ENCODE measurements at places on chromosomes 5 and 9. TPM values are rescaled to one million over a fixed set of nuclear protein-coding genes. Genes with fewer than 3 reads are reported as not detected.

DNA sequence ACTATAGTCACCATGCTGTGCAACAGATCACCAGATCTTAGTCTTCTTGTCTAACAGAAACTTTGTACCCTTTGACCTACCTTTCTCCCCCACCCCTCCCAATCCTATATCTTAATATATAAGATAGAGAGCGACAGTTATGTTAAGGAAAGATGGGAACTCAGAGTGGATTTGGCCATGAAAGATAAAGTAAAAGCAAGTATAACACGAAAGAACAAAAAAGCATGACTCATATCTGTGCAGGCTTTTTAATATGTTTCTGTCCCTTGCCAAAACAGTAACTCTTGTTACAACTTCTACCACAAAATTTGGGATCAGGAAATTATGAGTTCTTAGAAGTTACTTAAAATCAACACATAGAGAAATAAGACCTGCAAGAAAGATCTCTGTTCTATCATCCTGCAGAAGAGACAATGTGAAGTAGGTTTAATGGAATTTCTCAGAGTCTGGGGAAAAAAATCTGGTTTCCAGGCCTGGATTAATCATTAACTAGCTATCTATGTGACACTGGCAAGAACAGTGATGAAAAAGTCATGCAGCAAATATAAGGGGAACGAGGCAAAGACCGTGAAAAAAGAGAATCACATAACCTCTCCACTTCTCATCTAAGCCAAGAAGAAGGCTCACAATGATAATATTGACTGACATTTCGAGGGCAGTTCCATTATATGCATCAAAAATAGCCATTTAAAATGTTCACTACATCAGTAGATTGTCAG lies 18.6 kb downstream of the BAAT start:
- no peak for DNase-seq

GRCh38 chr5:123976379-123977033 lies 464.5 kb downstream of the CSNK1G3 start:
- no peak for DNase-seq

DNA sequence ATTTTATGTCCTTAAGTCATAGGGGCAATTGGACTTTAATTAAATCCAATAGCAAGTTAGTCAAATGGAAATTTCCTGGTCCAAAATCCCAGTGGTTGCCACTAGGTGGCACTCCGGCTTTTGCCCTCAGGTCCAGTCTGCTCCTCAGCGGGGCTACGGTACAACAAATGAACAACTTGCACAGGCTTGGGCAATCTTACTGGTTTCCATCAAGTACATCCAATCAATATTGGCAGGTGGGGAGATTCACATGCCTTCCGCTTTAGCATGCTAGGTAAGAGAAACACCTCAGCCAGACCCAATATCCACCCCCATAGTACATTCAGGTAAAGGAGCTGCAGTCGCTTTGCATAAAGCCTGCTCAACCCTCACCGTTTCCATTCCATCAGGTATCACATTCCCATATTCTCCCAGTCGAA lies 6.3 kb upstream of the MXD3 start:
- peak; percentile 88 for DNase-seq

DNA sequence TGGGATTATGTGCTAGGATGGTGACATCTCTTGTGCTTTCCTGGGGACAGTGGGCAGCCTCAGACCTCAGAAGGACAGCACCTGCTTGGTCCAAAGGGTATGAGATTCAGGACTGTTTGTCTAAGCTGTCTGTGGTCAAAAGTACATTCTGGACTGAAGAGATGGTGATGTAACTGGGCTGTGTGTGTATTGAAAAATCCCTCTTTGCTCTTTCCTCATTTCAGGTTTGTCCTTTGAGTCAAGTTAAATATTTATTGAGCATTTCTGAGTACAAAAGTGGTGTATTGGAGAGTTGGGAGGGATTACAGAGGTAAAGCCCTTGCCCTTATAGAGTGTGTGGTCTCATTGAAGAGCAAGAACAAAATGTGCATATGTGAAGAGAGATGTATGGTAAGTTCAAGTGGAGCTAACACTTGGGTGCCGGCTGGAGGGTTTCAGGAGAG lies 46.7 kb downstream of the RCL1 start:
- no peak for DNase-seq

GRCh38 chr5:160665460-160665859 lies 186.6 kb downstream of the ATP10B start:
- DNase-seq: no peak

DNA sequence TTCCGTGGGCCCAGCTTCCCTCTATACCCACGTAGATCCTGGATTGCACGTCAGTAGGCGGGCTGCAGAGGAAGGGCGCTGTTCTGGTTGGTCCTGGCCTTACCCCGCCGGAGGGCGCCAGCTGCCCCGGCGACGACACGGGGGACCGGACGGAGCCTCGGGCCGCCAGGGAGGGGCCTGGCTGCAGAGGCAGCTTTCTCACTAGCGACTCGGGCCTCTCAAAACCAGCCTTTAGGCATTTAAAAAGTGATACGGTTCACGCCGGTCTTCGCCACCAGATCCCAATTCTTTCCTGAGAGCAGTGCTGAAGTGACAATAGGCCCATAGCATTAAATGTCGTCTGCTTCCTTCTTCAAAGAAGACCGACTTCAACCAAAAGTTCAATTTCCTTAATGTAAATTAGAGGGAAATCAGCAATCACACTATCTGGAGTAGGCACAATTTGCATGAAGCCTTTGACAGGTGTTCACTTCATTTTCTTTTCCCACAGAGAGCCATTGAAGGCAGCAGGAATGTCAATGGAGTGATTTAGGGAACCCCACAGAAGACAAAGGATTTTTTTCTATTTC lies 17.6 kb upstream of the UBE2D2 start:
- DNase-seq: peak; percentile 87

DNA sequence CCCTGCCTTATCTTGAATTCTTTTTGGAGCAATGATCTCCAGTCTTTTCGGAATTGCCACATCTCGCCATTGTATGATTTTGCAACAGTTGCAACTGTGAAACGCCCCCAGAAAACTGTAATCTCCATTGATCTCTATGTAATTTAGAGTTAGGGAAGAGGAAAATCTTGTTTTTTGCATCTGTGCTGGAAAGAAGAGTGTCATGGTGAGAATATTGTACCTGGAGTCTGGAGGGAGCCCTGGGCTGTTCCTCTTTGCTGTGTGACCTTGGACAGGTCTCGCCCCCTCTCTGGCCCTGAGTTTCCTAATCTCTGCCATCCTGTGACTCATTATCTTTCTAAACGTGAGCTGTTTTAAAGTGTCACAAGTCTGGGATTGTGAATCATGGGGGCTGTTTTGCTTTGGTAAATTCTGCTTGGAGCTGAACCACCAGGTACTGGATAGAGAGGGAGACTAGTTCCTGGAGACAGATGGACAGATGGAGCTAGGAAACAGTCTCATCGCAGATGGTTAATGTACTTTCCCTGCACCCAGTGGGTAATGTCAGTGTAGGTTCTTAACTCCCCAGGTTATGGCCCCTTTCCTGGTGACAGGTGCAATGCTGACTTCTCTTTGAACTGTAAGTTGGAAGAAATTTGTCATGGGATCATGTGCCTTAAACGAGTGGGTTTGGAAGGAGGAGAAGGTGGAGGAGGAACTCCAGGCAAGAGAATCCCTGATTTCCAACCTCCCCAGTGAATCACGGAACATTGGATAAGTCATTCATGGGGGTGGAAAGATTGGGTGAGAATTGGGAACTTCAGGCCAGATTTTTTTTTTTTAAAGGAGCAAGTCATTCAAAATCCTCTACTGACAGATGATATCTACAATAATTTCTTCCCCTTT lies 19.6 kb downstream of the PPARGC1B start:
- DNase-seq: no peak

- DNase-seq: no peak
Measured at GRCh38 chr5:53416144-53416738, 64.2 kb upstream of the FST start.

DNA sequence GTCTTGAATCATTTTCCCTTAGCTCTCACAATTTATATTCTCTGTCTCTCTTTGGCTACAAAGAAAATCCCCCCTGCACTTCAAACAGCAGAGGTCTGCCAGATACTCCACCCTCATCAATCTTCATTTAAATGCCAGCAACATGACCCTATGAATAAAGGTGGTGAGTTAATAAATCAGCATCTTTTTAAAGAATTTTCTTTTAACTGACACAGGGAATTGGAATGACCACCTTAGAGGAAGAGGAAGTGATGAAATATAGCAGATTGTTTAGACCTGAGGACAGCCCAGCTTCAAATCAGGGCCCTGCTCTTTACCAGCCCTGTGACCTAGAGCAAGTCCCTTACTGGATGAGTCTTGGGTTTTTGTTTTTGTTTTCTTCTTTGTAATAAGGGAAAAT lies 223.1 kb upstream of the PAPPA start:
- DNase-seq: no peak

DNA sequence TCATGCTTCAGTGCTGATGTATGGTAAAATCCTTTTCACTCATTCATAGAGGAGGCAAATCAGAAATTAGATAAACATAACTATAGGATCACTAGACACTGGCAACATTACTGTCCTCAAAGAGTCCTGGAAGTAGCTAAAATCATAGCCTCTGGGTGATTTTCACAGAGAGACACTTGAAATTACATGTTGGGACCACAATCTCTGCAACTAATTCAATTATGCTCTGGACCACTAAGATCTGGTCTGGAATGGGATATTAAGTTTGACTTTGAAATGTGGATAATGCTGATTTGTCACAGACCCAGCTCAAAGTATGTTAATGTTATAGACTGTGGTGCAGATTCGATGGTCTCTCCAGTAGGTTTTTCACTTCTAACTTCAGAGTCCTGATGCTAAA lies 214.6 kb upstream of the CCNH start:
- DNase-seq: no peak

GRCh38 chr5:181223058-181223728 lies at the start of gene TRIM41:
Gene TRIM41, plus strand, starts transcription at chr5:181223281. Its CDS starts 719 bp downstream, at chr5:181224000.
- peak; percentile 100 for DNase-seq

GRCh38 chr9:107249131-107249533 lies 33.9 kb upstream of the RAD23B start:
- no peak for DNase-seq

DNA sequence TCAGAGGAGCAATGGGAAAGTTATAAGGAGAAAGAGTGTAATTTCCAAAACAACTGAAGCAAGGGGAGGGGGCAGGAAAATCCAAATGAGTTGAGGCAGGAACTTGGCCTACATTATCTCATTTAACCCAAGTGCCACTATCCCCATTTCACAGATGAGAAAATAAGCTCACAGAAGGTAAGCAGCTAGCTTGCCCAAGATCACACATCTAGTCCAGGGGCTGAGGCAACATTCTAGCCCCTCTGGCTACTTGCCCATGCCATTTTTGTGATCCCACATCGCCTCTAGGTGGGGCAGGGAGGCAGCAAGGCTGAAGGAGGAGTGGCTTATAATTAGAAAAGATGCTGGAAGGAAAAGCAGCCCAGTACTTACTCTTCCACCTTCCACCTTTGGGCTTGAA lies 2.6 kb upstream of the PSIP1 start:
- no peak for DNase-seq

DNA sequence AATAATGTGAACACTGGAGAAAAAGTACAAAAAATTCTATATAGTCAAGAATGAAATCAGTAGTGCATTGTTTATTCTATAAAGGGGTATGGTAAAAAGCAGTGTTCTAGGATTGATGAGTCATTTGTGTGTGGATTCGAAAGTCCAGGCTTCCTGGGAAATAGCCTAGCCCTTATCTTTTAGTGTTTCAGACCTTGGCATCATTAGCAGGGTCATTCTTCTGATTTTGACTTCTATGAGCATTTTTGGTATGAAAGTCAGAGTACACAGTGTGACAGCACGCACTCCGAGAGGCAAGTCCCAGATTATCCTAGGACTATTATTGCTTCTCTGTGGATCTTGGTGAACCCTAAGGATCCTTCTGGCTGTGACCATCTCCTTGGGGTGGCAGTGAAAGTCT lies 16.9 kb downstream of the PCSK5 start:
- DNase-seq: no peak

DNA sequence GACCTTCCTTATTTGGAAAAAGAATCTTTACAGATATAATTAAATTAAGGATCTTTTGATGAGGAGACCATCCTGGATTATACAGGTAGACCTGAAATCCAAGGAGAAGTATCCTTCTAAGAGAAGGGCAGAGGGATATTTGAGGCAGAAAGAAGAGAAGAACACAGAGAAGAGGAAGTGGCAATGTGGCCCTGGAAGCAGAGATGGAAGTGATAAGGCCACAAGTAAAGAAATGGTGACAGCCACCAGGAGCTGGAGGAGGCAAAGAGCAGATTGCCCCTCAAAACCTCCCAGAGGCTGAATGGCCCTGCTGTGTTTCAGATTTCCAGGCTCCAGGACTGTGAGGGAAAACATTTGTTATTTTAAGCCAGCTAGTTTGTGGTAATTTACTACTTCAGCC lies 93.0 kb upstream of the ANKRD55 start:
- DNase-seq: no peak

DNA sequence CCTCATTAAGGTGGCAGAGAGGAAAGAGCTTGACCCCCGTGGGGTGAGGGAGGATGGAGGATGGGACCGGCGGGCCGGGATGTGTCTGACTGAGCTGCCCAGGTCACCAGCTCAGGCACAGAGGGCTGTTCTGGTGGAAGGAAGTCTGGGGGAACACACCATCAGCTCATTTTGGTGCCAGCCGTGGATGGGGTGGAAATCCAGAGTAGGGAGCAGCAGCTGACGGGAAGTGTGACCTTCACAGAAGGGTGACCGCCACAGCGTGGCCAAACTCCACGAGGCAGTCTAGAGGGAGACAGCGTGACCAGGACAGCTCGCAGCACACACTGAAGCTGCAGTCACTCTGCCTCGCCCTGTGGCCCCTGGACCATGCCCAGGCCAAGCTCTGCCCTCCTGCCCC lies 45.3 kb upstream of the PHYKPL start:
- no peak for DNase-seq

DNA sequence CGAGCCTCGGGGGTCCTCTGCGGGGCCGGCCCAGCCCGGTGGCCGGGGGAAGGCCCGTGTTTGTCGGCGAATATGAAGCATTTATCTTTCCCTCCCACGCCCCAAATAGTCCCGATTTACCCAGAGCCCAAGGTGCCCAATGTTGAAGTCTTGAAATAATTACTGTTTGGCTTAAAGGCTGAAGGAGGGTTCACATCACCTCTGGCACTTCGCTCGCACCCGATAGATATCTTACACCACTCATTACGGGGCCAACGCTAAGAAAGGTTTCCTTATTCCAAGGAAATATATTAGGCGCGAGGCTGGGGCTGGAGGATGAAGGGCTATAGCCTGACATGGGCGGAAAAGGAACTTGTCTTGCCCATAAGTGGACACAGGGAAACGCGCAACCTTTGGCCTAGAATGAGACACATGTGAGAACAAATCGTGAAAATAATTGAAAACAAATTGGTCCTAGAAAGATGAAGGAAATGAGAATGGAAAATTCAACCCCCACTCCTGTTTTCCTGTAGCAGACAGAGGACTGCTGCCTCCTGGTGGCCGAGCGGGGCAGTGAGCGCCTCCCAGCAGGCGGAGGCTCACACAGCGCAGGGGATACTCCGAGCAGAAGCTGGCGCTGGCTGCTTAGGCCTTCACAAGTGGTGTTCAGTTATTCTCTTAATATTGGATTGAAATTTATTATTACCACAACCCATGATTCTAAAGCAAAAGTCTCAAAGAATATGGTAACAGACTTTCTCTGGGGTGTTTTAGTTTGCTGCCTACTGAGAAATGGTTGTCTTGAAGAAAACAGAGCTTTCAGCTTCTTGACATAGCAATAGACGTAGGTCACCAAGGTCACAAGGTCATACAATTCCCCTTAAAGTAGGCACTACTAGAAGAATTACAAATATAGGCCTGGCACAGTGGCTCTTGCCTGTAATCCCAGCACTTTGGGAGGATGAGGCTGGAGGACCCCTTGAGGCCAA lies 7.9 kb downstream of the CCL21 start:
- peak; percentile 96 for DNase-seq

The PDGFRB gene
- 394 TPM for total RNA-seq

The FAM169A gene
- total RNA-seq: 0.43 TPM

The ZNF462 gene
- 25.7 TPM for total RNA-seq

The CTNND2 gene
- total RNA-seq: 0.46 TPM

The POU4F3 gene
- total RNA-seq: 0.10 TPM

The SLC34A3 gene
- not detected for total RNA-seq

Data from posterior vena cava (tissue), 2 donors.